Occipital lobe (tissue), 3 donors: ENCODE measurements at places on chromosomes 2 and 18. TPM values are rescaled to one million over a fixed set of nuclear protein-coding genes. Genes with fewer than 3 reads are reported as not detected.

CNGA3 gene
- 4.4 TPM for total RNA-seq

GAREM1 gene
- 22.0 TPM for total RNA-seq

CD302 gene
- 2.5 TPM for total RNA-seq

LIMS3 gene
- 2.3 TPM for total RNA-seq

SLC16A14 gene
- 66.8 TPM for total RNA-seq

FSIP2 gene
- 8.6 TPM for total RNA-seq

- DNase-seq = no peak
Measured at GRCh38 chr18:79613186-79613931, 66.2 kb upstream of the CTDP1 start.

DNA sequence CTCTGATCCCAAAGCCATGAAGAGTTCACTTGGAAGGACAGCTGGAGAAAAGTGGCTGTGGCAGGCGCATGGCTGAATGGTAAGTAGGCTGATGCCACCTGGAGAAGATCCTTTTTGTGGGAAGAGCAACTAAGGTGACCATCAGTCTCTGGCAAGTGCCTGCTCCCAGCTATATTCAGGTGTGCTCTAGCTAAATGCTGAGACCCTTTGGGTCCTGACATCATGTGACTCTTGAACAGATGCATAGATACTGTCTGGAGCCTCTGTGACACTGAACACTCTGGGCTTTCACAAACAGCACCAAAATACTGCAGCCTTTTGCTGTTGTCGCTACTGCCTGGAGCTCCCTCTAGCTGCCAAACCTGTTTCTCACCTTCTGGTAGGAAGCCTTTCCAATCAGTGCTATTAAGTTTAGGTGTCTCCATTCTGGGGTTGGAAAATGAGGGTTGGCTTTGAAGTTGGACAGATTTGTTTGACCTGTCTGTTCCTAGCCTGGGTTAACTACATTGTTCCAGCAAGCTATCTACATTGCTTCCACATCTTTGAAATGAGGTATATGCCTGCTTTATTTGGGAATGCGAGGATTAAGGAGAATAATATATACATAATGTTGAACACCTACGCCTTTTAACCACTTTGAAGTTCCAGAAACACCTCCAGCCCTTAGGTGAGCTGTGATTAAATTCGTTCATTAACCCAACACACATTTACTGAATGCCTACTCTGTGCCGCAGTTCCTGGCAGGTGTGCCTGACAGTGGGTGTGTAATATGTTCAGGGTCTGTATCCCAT, 3.1 kb downstream of the EGR4 start:
- no peak for DNase-seq

GRCh38 chr2:40165509-40165844, 286.4 kb downstream of the SLC8A1 start:
- DNase-seq = no peak

DNA sequence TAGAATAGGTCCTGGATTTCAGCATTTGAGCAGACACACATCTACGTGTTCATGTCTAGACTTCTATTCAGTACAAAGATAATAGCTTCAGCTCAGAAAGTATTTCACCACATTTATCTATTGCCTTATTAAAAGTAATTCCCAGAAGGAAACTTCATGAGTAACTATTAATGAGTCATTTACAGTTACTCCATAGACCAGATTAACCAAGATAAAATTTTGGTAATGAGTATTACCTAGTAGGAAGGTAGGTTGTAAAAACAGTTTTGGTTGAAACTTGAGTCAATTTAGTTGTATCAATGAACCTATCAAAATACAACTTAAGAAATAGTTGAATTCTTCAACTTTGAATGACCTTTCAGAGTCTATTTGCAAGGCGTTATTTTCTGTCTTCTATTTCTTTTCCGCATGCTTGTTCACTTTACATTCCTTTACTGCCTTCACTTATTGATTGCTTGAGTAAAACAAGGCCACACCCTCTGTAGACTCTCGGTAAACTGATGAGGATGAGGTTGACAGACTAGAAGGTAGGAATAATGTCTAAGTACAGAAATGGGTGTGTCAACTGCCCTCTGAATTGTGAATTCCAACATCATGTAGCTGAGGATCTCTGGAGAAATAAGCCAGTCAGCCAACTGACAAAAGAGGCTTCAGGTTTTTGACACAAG, 1165.6 kb upstream of the ZEB2 start:
- DNase-seq = no peak
